ENCODE measurements at places on chromosomes 5 and 9. TPM values are rescaled to one million over a fixed set of nuclear protein-coding genes. Genes with fewer than 3 reads are reported as not detected.

Gene SLC25A2
- total RNA-seq: not detected

Gene ABCA1
- total RNA-seq: 21.9 TPM

- DNase-seq: no peak
Measured at GRCh38 chr5:171846323-171846722, 60.7 kb downstream of the SMIM23 start.

Gene TAF11L5
- not detected for total RNA-seq

- DNase-seq: no peak
Measured at GRCh38 chr9:121849554-121849953, 198.1 kb downstream of the DAB2IP start.

Gene OTULINL
- total RNA-seq: 1.0 TPM

DNA sequence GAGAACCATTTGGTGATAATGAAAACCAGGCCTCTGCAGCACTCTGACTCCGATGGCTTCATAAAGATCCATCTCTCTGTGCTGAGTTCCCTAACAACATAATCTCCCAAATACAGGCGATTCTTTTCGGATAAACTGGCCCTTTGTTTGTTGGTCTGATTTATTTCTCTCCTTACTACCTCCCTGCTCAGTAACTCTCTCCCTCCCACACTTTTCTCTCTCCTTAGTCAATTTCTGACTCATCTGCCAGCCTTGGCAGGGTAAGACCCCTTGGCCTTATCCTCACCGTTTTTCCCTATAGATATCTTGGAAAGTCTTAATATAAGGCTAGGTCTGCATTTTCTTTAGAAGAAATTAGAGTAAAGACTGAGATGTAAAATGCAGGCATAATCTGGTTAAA, 128.7 kb downstream of the BRINP1 start:
- no peak for DNase-seq
